ENCODE measurements at places on chromosomes 5 and 9.

DNA sequence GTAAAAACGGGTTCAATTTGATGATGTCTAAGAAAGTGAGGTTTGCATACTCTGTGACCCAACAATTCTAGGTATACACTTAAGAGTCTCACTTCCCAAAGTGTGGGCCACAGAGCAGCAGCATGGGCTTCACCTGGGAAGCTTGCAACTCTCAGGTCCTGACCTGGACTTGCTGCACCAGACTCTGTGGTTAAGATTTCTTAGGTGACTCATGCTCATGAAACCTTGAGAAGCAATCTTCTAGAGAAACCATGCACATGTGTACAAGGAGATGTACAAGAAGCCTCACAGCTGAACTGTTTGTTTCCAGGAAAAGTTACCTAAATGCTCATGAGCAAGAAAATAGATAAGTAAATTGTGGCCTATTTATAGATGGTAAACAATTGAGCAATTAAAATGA is 30.0 kb downstream of the DNAJC21 start:
- DNase-seq: no peak

DNA sequence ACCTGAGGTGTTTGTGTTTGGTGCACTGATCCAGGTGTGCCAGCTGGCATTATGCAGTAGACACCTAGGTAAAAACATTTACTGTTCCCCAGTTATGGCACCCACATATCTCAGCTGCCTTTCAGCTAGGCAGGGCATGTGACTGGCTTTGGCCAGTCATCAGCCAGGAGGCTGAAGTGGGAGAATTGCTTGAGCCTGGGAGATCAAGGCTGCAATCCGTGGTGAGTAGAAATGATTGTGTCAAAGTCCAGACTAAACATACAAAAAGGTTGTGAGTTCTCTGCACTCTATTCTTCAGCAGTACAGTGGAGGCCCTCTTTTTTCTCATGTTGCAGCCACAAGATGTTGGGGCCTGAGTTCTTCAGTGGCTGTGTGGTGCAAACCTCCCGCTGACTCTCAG is 3.2 kb upstream of the FBLL1 start:
- DNase-seq: no peak

DNA sequence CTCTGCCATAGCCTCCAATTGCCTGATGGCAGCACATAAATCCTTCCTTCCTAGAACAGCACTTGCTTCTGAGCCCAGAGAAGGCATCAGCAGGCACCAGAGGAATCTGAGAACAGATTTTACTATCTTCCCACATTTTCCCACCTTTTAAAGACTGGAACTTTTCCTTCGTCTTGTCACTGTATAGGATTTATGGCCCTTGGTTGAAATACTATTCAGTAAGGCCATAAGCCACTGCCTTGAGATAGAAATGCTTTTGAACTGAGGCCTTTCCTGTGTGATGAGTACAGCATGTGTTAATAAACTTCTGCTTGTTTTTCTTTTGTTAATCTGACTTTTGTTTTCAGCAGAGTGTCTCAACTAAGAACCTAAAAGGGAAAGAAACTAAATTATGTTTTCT is 84.3 kb downstream of the MRPS27 start:
- DNase-seq: no peak

GRCh38 chr9:116390303-116391228 is 237.0 kb downstream of the PAPPA start:
- no peak for DNase-seq

Measured in activated CD4-positive, alpha-beta T cell treated with anti-CD3 and anti-CD28 coated beads, Interleukin-2, amount 50 U/mL, for 24 hours (primary cell).